ENCODE measurements at places on chromosomes 2 and 18. TPM values are rescaled to one million over a fixed set of nuclear protein-coding genes. Genes with fewer than 3 reads are reported as not detected.

DNA sequence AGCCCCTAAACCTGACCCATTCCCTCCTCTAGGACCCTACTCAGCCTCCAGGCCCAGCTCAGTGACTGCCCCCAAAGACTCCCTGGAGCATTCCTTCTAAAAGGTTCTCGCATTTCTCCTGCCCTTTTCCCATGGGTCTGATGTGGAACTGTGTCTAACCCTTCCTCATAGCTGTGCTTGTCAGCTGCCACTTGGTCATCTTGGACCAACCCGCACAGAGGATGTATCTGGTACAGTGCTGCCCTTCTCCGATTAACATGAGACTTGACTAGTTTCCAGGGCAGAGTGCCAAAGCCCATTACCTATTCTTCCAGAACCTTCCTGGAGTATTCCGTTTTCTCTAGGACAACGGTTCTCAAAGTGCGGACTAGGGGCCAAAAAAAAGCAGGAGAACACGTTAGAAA, 518 bp upstream of the NFU1 start:
- peak; percentile 37 for DNase-seq

DNA sequence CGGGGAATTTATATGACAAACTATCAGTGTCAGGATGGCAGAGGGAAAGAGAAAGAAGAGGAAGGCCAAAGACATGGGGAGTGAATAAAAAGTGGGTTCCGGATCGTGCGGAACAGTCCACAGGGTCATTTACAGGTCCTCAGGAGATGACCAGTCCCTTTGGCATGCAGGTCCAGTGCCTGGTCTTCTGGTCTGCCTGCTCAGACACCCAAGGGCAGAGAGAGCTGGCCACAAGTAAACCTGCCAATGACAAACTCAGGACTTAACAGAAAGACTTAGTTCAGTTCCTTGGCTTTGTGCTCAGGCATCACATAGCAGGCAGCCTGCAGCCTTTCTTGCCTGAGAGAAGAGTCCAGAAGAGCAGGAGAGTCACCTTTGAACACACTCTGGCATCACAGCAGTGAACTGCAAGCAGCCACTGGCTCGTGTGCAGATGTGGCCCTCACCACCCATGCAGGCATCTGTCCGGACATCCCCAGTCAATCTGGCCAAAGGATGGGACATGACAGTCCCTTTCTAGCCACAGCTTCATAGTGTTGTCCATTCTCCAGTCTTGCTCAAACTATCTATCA, 14.0 kb downstream of the TMEM127 start:
- peak; percentile 7 for DNase-seq

DNA sequence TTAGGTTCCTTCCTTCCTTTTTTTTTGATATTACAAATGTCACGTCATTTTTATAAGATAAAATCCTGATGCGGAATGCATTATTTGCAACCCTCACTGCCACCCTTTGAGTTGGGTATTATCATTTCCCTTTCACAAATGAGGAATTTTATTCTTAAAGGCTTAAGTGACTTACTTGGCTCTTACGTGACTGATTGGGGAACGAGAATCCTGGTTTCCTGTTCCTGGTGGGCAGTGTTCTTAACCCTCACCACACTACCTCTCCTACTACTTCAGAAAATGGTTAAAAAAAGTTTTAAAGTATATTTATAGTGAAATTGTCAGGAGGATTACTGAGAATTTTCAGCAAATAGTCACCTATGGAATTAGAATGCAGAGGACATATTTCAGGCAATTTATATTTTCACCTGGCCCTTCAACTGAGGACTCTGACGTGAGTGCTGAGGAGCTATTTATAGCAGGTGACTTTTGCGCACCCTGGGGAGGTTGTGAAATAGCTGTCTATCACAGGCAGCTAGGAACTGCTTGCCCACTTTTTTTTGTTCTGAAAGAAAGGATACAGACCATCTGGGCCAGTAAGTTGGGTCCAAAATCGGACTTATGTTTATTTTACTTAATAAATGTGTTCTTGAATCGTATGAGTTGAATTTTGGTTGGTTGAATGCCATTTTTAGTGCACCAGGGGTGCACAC, 18.7 kb upstream of the RASGRP3 start:
- no peak for DNase-seq

- DNase-seq: no peak
These were observed 47.0 kb downstream of the DHRS9 start for GRCh38 chr2:169116327-169116726.

DNA sequence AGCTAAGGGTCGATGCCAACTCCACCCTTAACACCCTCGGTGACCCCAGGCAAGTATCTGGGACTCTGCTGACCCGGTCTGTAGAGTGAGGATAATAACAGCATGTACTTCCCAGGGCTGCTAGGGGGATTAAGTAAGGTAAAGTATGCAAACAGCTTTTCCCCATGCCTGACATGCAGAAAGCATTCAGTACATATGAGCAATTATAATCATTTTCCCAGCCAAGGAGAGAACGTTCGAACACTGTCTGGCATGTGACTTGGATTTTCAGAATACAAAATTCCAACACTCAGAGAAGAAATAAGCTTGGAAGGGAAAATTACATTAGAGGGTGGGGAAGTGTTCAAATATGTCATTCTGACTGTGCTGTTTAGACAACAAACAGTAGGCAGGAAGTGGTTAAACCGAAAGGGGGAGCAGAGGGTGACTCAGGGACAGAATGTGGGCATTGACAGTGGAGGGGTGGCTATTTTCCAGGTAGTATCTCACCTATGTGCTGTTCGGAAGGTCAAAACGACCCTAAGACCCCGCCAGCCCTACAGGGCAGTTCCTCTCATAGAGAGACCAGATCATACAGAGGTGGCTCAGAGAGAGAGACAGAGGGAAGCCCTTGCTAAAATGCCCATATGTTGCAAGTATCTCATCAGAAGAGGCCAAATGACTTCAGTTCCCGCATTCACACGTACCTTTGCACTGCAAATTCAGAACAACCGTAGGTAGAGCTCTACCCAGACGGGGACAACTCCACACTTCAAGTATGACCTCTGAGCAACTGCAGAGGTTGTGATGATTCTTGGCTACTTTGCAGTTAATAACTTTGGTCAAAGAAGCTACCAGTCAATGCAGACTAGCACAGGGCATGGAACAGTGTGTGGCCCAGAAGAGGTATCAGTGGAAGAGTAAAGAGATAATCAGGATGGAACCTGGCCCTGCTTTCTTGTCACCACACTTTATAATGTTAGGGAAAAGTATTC, 14.8 kb downstream of the ASPRV1 start:
- DNase-seq: peak; percentile 90

DNA sequence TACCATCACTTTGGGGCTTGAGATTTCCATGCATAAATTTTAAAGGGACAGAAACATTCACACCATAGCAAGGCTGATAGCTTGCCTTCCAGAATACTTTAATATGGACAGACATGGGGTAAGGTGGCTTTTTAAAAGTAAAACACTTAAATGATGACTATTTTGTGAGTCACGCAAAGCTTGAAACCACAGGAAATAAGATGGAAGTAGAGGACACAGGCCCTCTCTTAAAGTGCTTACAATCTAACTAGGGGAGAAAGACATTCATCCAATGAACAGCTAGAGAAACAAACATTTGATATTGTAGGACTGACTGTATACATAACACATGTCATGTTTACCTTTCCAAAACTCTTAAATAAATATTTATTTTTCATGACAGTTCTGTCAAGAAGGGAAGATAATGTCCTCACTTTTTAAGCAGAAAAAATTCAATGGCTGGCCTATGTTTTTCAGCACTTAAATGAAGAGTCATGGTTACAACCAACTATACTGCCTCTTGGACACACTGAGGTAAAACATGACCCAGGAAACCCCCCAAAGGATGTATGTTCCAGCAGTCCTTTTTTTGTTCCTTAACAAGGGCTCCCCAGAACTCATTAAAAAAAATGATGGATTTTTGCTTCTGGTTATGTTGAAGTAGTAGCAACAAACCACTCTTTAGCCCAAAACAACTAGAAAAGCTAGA, 120.0 kb upstream of the RBMS1 start:
- peak; percentile 42 for DNase-seq

- DNase-seq: no peak
These were observed 665.8 kb upstream of the ID2 start for GRCh38 chr2:8015848-8016600.

DNA sequence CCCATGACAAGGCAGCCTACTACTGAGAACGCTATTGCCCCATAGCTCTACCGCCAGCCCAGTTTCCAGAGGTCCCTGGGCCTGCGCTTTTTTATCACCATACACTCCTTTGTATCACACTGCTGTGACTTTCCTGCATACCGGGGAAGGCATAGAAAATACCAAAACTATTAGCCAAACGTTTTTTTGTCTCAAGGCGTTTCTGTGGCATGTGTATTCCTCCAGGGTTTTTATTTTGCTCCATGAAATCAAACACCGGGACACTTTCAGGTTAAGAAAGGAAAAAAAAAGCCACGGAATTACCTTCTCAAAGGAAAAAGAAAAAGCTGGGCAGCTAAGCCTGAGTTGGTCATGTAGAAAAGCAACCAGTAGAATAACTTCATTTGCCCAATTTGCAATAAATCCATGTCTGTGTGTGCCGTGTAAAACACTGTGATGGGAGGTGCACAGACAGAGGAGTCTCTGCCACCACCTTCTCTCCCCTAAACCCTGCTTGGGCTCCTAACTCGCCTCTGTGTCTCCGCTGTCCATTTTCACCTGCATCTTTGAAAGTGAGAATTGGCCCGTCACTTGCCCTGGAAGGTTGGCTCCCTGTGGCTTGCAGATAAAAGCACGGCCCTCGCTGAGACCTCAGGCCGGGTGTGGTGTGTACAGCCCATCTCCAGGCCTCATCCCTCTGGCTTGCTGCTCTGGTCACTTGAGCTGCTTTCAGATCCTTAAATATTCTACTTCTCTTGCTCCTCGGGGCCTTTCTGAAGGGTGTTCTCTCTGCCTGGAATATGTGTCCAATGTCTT, 1.7 kb downstream of the AMER3 start:
- DNase-seq: no peak

GRCh38 chr2:191349990-191350389, 104.8 kb downstream of the MYO1B start:
- DNase-seq: no peak

DNA sequence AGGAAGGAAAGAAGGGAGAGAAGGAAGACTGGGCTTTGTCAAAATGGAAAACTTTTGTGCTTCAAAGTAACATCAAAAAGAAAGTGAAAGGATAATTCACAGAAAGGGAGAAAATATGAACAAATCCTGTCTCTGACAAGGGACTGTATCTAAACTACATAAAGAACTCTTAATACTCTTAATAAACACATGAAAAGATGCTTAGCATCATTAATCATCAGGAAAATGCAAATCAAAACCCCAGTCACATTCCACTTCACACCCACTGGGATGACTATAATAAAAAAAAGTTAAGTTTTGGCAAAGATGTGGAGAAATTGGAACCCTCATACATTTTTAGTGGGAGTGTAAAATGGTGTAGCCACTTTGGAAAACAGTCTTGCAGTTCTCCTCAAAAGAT, 11.8 kb upstream of the ZFP36L2 start:
- no peak for DNase-seq

- DNase-seq: no peak
These were observed 81.0 kb downstream of the ZNF236 start for GRCh38 chr18:76903386-76903785.

GRCh38 chr18:37588289-37588688, 22.7 kb upstream of the CELF4 start:
- DNase-seq: no peak

DNA sequence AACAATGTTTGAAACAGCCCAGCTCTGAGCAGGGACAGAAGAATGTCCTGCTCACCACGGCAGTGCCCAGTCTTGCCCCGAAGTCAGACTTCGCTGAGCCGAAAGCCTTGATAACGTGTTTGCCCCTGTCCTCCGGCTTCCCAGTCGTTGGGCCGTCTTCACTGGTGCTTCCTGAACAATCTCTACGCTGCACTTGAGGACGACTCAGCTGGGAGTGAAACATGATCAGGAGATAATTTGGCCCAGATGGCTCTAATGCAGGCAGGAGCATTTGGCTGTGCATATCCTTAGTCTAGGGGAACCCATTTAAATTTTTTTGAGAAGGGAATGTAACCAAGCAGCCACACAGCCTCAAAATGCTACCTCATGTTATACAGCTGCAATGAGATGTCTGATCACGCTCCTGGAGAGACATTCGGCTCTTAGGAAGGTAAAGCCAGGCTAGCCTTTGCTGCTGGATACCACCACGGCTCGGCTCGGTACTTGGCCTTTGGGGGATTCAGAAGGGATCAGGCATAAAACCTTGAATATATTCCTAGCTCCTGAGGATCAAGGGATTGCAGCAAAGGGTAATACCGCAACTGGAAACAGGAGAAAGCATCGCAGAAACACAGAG, 43.6 kb downstream of the FECH start:
- peak; percentile 48 for DNase-seq

- DNase-seq: no peak
These were observed 108.5 kb upstream of the UNC80 start for GRCh38 chr2:209663139-209663538.

DNA sequence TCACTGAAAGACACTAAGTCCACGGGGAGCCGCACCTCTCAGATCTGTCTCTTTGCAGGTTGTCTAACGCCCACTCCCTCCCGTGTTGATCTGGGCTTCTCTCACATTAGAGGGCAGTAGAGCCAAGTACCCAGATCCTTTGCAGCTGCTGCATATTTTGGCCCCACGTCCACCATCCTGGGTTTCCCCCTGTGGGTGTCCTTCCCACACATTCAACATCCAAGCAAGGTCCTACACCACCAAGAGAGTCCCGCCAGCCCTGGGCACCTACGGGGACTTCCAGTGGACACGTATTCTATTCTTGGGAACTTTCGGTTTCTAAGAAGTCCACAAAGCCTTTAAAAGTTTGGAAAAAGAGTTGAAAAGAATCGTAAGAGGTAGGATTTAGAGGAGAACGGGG, 116.6 kb downstream of the ATL2 start:
- DNase-seq: no peak

- no peak for DNase-seq
These were observed 53.1 kb upstream of the PPP1CB start for GRCh38 chr2:28698545-28698944.

- no peak for DNase-seq
These were observed 799.9 kb downstream of the DCC start for GRCh38 chr18:53139746-53140500.

TACR1 gene
- total RNA-seq: not detected

C1GALT1C1L gene
- 0.11 TPM for total RNA-seq

ICOS gene
- total RNA-seq: not detected

CTAGE1 gene
- not detected for total RNA-seq

RGPD4 gene
- not detected for total RNA-seq

ATOH8 gene
- not detected for total RNA-seq

GAREM1 gene
- total RNA-seq: 2.3 TPM

REG1B gene
- total RNA-seq: not detected

GRHL1 gene
- total RNA-seq: 1.2 TPM

CCDC142 gene
- 9.4 TPM for total RNA-seq

FER1L5 gene
- total RNA-seq: 0.18 TPM
